ENCODE measurements at places on chromosomes 5 and 9.

DNA sequence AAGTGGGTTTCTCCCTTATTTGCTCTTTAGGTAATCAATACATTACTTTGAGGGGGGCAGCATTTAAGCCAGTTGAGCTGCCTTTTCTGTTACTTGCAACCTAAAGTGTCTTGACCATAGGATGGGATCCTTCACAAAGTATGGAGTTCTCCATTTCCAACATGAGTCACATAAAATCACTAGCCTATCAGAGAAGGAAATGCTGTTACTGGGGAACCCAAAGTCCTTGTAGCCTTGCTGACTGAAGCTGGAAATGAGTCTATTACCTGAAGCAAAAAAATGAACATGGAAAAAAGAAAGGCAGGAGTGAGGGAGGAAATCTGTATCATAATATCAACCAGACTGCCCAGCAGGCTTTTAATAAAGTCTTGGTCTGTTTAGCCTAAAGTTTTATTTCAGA is 42.8 kb upstream of the SLIT3 start:
- no peak for DNase-seq

- DNase-seq = no peak
Measured at GRCh38 chr9:110069326-110070248, 138.4 kb downstream of the C9orf152 start.

- no peak for DNase-seq
Measured at GRCh38 chr9:86600291-86600690, 246.1 kb upstream of the TUT7 start.

DNA sequence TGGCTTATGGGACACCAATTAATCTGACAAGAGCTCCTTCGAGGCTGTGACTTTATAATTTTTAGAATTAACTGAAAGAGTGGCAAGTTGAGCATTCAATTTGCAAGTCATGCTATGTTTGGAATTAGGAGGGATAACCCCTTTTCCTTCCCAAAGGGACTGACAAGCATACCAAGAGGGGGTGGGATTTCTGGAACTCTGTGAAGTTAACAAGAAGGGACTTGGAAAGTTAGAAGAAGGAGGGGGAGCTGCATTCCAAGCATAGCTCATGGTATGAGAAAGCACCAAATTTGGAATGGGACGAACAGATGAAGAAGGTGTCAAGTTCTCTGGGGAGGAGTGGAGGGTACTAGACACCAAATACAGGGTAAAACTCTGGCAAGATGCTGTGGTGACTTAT is 8.9 kb upstream of the PALM2AKAP2 start:
- no peak for DNase-seq

DNA sequence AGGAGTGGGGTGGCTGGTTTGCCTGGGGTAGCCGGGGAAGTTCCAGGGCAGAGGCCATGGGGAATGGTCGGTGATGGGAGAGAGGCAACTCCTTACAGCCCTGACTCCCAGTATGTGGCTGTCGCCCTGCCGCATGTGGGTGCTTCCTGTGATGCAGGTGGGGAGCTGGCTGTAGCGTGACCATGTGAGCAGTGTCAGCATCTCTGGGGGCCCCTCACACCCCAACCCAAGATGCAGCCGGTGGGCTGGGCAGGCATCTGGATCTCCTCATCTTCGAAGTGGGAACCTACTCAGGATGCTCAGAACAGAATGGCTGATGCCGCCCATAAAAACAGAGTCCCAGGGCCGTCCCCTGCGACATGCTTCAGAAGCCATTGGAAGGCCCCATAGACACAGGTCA is 45.0 kb downstream of the BARX1 start:
- DNase-seq = no peak

All from stimulated activated CD4-positive, alpha-beta T cell treated with anti-CD3 and anti-CD28 coated beads, Interleukin-1b, Interleukin-23, amount 100 ng/mL, for 1 hour (primary cell).